MG63 (cell line): ENCODE measurements at places on chromosomes 12 and 14. TPM values are rescaled to one million over a fixed set of nuclear protein-coding genes. Genes with fewer than 3 reads are reported as not detected.

DNA sequence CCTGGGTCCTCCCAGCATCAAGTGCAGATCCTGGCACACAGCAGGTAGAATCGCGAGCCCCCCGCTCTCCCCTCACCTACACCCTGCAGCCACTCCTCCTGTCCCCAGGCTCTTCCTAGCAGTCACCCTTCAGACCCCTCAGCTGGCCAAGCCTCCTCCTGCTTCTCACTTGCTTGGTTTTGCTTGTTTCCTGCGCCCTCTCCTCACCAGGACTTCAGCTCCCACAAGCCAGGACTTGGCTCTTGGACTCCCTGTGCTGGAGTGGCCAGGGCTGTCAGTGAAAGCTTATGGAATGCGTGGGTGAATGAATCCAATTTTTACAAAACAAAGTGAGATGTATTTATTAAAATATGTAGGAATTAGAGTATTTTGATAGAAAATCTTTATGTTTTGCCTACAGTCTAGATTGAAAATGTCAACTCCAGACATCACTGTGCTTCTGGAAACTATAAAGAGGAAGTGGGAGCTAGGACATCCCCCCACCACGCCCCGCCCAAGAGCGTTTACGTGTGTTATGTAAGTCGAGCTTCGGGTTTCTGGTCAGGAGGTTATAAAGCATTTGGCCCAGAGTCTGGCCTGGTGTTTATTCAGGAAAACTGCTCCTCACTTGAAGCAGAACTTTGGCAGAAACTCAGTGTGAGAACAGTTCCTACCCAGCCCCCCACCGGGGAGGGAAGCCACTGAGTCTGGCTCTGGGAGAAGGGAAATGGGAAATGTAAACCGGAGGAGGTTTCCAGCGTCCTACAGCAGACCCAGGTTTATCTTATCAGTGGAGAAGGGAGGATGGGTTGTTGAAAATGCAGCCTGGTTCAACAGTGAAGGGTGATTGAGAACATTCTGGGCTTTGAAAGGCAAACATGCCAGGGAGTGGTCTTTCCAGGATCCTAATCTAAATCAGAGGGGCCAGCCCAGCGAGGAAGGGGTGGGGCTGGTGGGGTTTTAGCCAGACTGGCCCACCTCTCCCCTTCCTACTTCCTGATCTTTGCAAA lies 8.8 kb downstream of the ALDH2 start:
- DNase-seq: peak; percentile 83

GRCh38 chr12:130640901-130641300 lies 75.2 kb downstream of the RIMBP2 start:
- DNase-seq: peak; percentile 14

ATF1 gene
- 41.3 and 69.7 TPM in 2 replicates for total RNA-seq

GRCh38 chr14:102417001-102417431 lies 54.3 kb downstream of the TECPR2 start:
- DNase-seq: no peak

GRCh38 chr12:34107016-34107415 lies 84.7 kb downstream of the ALG10 start:
- DNase-seq: no peak

MYF6 gene
- total RNA-seq: 0.07 TPM in 1 of 2 replicates, not detected in the other

- DNase-seq: no peak
These were observed 33.0 kb upstream of the FGF23 start for GRCh38 chr12:4412465-4412864.

GRCh38 chr14:50399251-50400032 lies 2.8 kb upstream of the CDKL1 start:
- DNase-seq: peak; percentile 73

- no peak for DNase-seq
These were observed 55.8 kb upstream of the LRIG3 start for GRCh38 chr12:58976146-58976545.

DNA sequence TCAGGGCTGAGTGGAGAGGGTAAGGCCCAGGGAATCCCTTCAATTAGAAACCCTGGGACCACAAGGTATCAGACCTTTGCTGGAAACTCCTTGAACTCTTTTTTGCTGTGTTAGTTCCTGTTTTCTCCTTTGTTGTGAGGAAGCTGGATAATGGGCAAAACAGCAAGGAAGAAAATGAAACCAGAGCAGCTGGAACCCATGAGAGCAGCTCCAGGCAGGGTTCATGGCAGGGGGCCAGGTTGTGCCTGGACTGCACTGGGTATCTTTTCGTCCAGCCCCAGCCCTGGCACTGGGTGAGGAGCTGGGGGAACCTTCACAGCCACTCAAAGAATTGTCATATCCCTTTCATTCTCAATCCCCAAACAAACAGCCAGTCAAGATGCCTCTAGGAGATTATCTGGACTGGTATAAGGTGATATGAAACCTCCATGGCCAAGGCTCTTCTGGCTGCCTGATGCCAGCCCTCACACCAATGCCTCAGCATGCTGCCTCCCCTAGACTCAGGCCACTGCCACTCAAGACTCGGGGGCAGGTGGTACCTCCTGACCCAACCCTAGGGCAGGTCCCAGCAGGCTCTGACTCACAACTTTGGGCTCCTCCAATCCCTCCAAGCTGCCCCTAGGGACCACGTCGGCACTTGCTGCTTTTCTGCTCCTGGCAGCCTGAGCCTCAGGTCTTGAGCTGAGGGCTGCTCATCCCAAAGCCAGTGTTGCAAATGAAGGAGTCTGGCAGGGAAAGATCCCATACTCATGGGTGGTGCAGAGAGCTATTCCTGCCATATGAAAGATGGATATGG lies 16.5 kb downstream of the FAM186B start:
- DNase-seq: no peak

GRCh38 chr12:122368361-122369073 lies 54.0 kb downstream of the CLIP1 start:
- peak; percentile 28 for DNase-seq

- no peak for DNase-seq
These were observed 2.3 kb downstream of the DICER1 start for GRCh38 chr14:95155045-95155444.

GRCh38 chr14:95235351-95235750 lies 78.0 kb upstream of the DICER1 start:
- DNase-seq: no peak

DNA sequence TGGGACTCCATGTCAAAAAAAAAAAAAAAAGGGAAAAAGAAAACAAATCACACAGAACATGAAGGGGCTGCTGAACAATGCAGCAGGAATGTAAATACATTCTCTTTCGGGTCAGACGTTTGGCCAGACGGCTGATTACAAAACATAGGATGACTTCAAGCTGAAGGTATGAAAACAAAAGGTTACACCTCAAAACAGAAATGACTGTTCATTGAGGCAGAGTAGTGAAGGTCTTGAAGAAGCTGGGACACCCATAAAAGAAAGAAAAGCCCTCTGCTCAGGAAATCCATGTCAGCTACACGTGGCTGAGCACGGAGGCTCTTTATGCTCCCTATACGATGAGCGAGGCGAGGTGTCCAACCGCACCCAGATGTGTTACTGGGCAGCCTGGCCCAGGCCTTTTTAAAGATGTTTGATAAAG lies 37.7 kb downstream of the FGD4 start:
- peak; percentile 66 for DNase-seq

MMP19 gene
- total RNA-seq: not detected in 2 replicates

B3GNT4 gene
- not detected in 2 replicates for total RNA-seq

GRCh38 chr14:61188978-61189808 lies 91.9 kb downstream of the TMEM30B start:
- no peak for DNase-seq

- no peak for DNase-seq
These were observed 19.4 kb downstream of the TCHP start for GRCh38 chr12:109919456-109919855.

- DNase-seq: no peak
These were observed 697.1 kb upstream of the SEL1L start for GRCh38 chr14:82230748-82231147.

DNA sequence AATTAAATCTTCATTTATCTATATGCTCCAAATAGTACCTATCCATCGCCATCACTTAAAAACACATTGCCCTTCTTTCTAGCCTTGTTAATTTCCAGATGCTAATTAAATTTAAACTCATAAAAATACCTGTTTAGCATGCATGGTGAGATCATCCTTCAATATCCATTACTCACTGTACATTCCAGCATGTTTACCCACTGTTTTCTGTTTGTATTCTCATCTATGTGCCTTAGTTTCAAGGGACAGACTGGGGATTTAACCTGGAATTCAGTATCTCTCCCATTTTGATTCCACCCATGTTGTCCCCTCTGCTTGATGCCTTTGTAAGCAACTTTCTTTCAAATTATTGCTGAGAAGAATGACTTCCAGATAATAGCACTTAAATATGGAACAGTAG lies 208.0 kb downstream of the SPTSSA start:
- DNase-seq: no peak

- DNase-seq: peak; percentile 35
These were observed 125.1 kb downstream of the CRADD start for GRCh38 chr12:93802293-93802692.

GRCh38 chr12:96053476-96054243 lies 18.3 kb upstream of the LTA4H start:
- DNase-seq: no peak

DNA sequence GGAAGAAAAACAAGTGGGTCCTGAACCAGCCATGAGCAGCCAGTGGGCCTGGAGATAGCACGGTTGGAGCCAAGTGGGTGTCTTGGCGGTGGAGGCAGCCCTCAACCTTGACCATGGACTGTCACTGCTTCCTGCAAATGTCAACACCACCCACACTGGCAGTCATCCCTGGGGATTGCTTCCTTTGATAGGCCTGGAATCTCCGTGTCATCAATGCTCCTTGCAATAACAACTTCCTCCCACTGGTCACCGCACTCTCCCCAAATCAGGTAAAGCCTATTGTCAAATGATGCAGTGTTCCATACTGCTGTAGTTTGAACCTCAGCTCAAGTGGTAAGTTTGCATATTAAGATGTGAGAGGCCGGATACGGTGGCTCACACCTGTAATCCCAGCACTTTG lies 129.1 kb downstream of the NTF3 start:
- DNase-seq: no peak

GRCh38 chr12:47088021-47088944 lies 8.5 kb upstream of the AMIGO2 start:
- no peak for DNase-seq

- DNase-seq: no peak
These were observed 2.4 kb upstream of the PAX9 start for GRCh38 chr14:36659010-36659821.

- no peak for DNase-seq
These were observed 40.5 kb downstream of the MED13L start for GRCh38 chr12:116236976-116237375.

DNA sequence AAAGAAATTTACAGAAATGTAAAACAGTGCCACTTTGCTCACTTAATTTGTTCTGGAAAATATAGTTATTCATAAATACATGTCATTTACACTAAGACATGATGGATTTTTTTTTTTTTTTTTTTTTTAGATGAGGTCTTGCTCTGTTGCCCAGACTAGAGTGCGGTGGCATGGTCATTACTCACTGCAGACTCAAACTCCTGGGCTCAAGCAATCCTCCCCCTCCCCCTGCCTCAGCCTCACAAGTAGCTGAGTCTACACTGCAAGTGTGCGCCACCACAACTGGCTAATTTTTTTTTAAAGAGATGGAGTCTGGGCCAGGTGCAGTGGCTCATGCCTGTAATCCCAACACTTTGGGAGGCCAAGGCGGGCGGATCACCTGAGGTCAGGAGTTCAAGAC lies 101.2 kb downstream of the PPP2R5C start:
- DNase-seq: no peak

GRCh38 chr14:104197449-104198247 lies 59.3 kb downstream of the KIF26A start:
- DNase-seq: no peak

MYL2 gene
- not detected in 2 replicates for total RNA-seq

- no peak for DNase-seq
These were observed 25.8 kb upstream of the PHLDA1 start for GRCh38 chr12:76057326-76057725.

PLEKHG7 gene
- not detected in 2 replicates for total RNA-seq

- DNase-seq: no peak
These were observed 30.3 kb downstream of the EEA1 start for GRCh38 chr12:92898755-92899154.

TMEM121 gene
- 7.1 and 17.0 TPM in 2 replicates for total RNA-seq

SMIM41 gene
- not detected in 2 replicates for total RNA-seq

CLEC1B gene
- not detected in 2 replicates for total RNA-seq

FAM186B gene
- total RNA-seq: not detected in 2 replicates

- no peak for DNase-seq
These were observed 364.7 kb downstream of the BCAT1 start for GRCh38 chr12:24584032-24584675.

TBC1D30 gene
- total RNA-seq: 0.20 and 0.30 TPM in 2 replicates

- no peak for DNase-seq
These were observed 145.1 kb downstream of the GRIP1 start for GRCh38 chr12:66533767-66534166.

- DNase-seq: peak; percentile 74
These were observed 9.8 kb downstream of the CTDSP2 start for GRCh38 chr12:57836442-57837375.

SEC23A gene
- 86.8 and 125 TPM in 2 replicates for total RNA-seq

HOXC11 gene
- 0.30 and 1.3 TPM in 2 replicates for total RNA-seq

ESR2 gene
- not detected in 2 replicates for total RNA-seq

GRCh38 chr12:69601962-69602685 lies 8.6 kb downstream of the LRRC10 start:
- DNase-seq: no peak
